ENCODE measurements at places on chromosomes 5 and 9.

DNA sequence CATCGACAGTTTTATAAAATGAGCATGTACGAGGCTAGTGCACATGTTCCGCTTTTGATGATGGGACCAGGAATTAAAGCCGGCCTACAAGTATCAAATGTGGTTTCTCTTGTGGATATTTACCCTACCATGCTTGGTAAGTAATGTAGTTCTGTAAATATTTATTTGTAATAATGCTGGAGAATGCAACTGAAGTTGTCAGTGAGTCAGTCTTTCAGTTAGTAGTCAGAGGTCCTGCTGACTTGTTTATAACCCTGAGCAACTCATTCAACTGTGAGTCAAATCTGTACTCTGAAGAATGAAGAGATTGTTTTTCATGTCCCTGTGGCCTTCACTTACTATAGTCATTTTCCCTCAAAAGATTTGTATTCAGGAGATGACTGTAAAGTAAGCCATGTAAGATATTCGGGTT is 28.4 kb upstream of the GPR150 start:
- no peak for DNase-seq

- DNase-seq: no peak
These were observed 14.1 kb downstream of the TCF7 start for GRCh38 chr5:134128648-134128995.

DNA sequence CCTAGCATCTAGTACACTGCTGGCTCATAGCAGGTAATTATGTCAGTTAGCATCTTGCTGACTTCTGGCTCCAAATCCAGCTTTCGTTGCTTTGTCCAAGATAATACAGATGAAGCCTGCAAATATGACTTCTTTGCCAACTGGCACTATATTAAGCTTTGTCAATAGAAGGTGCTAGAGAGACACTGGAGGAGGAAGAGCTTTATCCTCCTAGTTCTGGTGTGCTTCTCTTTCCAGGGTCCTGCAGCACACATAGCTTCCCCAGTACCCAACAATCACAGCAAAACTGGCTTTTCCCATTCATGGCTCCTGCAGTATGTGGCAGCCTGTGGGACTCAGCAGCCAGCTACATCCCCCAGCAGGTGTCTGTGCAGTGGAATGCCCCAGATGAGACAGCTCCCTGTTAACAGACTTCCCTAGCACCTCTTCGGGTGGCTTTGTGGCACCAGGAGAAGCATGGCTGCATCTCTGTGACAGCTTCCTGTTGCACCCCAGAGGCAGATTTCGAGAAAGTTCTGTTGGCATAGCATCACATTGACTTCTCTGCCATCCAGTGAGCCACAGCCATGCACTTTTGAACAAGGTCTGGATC is 147.8 kb downstream of the OXCT1 start:
- no peak for DNase-seq

DNA sequence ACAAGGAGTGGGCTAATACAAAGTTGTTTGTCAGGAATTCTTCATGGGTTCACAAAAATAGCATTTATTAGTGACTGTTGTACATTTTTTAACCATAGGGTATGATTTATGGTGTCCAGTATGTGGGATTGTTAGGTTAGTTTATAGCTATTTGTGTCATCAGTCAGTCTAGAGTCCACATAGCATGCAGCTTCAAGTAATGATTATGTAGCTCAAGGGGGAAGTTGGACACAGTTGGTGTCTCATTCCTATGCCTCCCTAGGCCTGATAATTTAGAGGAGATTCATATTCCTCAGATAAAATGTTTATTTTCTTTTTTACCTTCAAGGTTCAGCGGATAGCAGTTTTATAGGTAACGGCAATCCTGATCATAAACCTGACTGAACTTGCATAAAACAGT is 153.8 kb downstream of the OXCT1 start:
- no peak for DNase-seq

DNA sequence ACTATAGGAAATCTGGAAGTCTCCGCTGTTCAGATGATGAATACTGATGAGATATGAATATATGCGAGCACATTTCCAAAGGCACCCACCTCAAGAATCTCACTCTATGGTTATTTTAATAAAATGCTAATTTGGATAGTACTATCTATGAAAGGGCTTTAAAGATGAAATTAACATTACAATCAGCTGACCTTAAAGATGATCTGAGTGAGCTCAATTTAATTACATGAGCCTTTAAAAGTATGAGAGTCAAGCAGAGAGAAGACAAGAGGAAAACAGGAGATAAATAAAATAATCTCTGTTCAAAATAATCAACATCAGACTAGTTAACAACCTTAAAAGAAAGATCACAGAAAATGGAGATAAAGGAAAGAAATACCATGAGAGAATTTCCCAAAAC is 474.1 kb upstream of the TUSC1 start:
- DNase-seq: no peak

- DNase-seq: no peak
These were observed at the start of gene PCDHGC5 for GRCh38 chr5:141488591-141489561. Gene PCDHGC5, plus strand, starts transcription at chr5:141489081. Its CDS starts 160 bp downstream, at chr5:141489241.

GRCh38 chr5:111138096-111138495 is 45.9 kb downstream of the WDR36 start:
- DNase-seq: no peak

- DNase-seq: no peak
These were observed 73.6 kb downstream of the FBXL7 start for GRCh38 chr5:15573590-15573989.

DNA sequence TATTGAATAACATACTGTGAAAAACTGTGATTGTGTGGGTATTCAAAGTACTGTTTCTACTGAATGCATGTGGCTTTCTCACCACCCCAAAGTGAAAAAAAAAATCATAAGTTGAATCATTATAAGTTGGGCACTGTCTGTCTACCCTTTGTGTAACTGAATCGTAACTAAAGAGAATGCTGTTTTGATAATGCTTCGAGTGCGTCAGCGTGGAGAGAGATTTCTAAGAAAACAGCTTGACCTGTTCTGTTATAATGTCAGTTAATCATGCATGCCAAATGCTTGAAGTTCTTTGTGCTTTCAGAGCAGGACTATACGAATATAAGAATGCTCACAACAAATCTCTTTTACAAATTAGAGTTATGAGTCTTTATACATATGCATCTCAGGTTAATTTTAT is 148.8 kb upstream of the SGCD start:
- DNase-seq: no peak

GRCh38 chr5:168990679-168991078 is 310.3 kb downstream of the SLIT3 start:
- no peak for DNase-seq

DNA sequence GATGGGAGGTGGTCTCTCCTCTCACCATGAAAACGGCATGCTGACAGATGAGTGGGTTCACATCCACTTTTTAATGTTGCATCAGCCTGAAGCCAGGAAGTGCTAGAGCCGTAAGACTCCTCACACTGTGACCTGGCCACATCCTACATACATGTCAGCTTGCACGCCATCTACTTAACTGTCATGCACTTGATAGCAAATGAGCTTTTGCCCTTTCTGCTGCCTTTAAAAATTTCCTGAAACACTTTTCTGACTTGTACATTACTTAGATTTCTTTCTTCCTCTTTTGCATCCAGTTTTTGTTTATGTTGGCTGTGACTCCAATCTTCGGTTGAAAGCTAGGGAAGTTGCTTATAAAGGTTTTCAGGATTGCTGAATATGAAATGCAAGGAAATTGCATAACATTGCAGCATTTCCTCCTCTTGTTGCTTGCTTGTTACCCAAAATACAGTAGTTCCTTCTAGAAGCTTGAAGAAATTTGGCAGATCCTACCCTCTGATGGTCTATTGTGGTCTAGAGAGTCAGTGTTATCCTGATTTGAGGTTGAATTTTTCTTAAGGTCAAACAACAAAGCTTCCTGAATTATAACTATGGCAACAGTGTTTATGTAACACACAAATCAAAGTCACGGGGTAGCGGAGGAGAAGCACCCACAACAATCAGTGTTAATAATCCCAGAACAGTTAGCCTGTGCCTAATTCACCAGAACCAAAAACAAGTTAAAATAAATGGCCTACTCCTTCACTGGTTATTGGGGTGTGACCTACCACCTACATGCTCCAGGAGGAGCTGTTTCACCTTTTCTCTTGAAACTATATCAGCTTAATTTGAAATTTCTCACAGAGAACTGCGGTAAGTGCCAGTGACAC is 232.5 kb downstream of the ARHGAP26 start:
- DNase-seq: no peak

DNA sequence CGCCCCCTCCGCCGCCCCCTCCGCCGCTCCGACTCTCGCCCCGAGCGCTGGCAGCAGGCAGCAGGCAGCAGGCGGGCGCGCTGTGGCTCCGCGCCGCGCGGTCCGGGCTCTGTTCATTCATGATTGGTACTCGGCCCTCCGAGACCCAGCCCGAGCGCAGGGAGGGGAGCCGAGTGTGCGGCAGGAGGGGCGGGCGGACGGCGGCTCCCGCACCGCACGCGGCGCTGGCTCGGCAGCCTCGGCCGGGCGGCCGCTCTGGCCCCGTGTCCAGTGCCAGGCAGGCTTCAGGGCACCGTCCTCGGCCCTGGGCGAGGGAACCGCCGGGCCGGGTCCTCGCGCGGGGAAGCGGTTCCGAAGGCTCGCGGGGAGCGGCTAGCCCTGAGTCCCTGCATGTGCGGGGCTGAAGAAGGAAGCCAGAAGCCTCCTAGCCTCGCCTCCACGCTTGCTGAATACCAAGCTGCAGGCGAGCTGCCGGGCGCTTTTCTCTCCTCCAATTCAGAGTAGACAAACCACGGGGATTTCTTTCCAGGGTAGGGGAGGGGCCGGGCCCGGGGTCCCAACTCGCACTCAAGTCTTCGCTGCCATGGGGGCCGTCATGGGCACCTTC is at the start of gene KCNIP1:
Gene KCNIP1, plus strand, starts transcription at position 31 of the 607 bp plus-strand sequence.
- no peak for DNase-seq

DNA sequence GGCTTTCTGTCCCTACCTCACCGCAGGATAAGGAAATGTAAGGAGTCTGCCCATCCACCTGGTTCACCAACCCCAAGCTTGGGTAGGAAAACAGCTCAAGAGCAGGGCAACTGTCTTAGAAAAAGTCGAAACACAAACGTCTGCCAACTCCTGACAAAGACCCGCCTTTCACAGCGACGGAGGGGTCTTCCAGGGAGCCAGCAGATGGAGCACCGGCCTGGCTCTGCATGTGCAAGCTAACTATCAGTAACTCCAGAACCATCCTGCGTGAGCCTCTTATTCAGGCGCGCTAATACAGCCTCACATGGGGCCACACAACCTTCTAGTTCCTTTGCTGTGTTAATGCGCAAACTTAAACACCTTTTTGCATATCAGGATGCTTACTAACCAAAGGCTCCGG is 26.9 kb downstream of the CAMSAP1 start:
- no peak for DNase-seq

DNA sequence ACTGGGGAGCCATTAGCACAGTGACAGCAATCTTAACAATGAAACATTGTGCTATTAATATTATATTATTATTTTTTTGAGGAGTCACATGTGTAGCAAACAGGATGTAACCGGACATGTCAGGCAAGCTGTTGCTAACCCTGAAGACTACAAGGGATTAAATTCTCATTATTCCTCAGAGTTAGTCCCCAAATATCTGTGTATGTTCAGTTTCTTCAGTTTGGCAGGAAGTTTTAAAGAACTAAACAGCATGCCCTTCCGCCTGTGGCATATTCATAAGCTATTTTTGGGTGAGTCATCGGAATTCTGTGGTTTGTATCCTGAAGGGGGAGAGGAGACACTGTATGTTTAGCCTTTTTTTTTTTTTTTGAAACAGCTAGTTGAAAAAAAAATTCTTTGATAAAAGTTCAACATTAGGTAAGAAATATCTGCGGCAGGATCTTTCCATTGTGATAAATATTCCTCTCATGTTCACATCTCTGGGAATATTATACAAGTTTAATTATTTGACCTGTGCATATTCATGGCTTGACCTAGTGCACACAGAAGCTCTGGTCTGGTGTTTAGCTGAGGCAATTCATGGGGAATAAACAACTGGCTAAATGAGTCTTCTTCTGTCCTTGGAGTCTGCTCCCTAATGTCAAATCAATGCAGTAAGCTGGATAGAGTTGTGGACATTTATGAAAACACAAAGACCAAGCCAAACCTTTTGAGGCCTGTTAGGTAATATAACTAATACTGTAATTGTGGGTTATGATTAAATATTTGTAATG is 202.7 kb upstream of the CDKN2B start:
- peak; percentile 96 for DNase-seq

DNA sequence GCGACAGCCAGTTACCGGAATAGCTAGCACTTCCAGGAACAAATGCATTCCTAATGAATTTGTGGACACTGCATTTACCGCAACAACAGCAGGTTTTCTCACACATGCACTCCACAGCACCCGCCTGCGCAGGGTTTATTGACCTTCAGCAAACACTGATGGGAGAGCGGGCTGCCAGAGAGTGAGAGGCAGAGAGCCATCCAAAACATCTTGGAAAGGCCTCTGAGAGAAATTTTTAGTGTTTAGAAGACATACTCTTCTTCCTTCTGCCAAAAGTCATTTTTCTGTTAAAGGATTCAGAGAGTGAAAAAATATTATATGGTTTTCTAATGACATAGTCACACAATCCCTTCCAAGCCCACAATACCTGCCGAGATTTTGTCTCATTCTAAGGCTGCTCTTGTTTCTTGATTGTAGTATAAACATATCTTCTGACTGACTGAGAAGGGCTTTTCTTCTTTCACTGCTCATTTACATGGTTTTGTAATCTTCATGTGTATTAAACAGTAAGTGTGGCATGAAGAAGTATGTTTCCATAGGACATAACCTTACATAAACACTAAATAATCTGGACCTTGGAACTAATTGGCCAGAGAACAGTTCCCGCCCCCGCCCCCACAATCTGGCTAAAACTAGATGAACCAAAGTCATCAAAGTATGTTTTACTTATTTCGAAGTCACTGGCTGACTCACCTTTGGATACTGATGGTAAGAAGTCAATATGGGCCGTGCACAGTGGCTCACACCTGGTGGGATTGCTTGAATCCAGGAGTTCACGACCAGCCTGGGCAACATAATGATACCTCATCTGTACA is 432.5 kb upstream of the MEF2C start:
- no peak for DNase-seq

DNA sequence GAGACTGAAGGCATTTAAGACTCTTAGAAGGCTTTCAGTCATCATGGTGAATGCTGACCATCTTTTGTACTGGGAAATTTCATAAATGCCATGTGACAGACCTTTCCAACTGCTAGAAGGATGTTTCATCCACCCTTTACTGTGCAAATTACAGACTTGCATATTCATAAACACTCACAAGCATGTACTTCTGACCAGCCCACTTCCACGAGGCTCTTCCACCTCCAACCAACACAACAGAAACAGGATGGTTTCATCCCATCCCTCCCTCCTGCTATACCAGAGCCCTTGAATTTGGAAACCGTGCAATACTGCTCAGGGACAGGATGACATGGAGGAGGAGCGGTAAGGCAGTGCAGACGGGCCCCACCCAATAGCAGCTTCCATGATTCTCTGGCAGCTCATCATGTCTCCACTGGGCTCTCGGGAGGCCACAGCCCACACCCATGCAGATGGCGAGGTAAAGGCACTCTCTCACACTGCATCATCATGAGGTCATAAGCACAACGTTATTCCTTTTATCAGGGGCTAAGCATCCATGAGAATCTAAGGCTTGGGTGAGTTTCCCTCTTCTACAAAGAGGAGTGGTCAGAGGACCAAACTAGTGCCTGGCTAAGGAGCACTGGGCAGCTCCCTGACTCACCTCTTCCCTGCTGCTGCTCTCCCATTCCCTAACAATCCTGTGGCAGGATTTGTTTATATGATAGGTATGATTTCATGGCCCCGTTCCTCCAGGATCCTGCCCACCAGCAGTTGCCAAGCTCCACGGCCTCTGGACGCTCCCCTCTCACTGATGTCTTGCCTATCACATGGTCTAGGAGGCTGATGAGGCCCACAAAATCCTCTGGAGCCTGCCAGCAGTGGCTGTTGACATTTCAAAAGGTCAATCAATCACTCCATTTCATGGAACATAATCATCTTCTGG is 94.4 kb upstream of the FSTL4 start:
- DNase-seq: no peak

GRCh38 chr9:92499701-92500100 is 17.4 kb upstream of the ASPN start:
- DNase-seq: no peak
